Stimulated activated CD8-positive, alpha-beta memory T cell treated with anti-CD3 and anti-CD28 coated beads, Interleukin-7, amount 100 ng/mL, for 24 hours (primary cell): ENCODE measurements at places on chromosomes 5 and 9.

- DNase-seq: no peak
Measured at GRCh38 chr5:109805472-109805871, 115.7 kb downstream of the MAN2A1 start.

- no peak for DNase-seq
Measured at GRCh38 chr5:87433945-87434344, 21.2 kb upstream of the CCNH start.

GRCh38 chr9:13728131-13728530, 448.6 kb upstream of the MPDZ start:
- no peak for DNase-seq

- no peak for DNase-seq
Measured at GRCh38 chr5:168481330-168481788, 4.9 kb upstream of the RARS1 start.

DNA sequence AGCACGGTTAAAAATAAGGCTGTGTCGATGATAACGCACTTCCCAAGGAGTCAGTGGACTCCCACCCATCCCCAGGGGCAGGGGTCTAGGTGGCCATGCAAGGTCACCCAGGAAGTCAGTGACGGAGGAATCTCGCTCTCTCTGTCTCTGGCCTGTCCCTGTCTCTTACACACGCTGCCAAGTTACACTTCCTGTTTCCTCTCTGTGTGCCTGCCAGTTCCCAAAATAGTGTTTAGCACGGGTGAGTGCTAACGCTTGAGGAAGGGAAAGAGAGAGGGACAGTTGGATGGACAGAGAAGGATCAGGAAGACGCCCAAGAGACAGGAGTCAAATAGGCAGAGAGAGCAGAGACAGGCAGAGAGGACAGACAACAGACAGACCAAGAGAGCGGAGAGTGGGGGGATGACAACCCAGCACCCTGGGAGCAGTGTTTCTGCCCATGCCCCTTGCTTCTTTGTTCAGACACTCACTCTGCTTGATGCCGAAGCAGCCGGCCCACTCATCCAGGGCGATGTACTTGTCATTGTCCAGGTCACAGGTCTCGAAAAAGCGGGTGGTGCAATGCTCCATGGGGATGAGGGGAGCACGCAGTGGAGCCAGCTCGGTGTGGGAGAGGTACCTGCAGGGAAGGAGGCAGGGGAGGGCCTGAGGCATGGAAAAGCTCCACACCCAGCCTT, 23.0 kb downstream of the SPARC start:
- DNase-seq: no peak

DNA sequence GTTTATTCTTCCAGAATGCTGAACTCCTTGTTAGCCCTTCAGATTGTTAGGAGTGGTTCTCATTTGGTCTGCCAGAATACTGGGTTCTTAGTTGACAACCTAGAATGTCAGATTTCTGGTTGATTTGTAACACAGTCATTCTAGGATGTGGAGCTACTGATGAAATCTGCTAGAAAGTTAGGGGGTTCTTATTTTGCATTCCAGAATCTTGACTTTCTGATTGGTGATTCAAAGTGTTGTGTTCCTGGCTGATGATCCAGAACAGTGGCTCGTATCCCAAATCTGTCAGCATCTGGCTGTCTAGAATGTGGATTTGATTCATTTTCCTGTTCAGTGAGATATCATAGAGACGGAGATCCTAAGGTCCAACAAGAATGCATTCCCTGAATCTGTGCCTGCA, 21.9 kb downstream of the PTGS1 start:
- no peak for DNase-seq

GRCh38 chr9:130825351-130825651, 9.8 kb upstream of the ABL1 start:
- no peak for DNase-seq

DNA sequence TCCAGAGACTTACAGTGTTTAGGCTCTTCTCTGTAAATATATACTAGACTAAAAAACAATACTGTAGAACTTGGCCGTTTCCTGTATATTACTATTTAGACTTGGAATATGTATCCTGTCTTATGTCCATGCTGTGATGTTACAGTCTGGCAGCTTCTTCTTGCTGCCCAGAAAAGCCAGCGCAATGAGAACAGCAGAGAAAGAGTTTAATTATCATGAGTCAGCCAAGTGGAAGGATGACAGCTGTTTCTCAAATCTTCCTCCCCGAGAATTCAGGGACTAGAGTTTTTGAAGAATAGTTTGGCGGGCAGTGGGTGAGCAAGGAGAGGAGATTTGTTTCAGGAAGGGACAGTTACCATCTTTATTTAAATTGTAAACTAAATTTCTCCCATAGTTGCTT, 37.5 kb downstream of the NAA35 start:
- DNase-seq: no peak

- no peak for DNase-seq
Measured at GRCh38 chr5:168867241-168867640, 288.1 kb upstream of the PANK3 start.

DNA sequence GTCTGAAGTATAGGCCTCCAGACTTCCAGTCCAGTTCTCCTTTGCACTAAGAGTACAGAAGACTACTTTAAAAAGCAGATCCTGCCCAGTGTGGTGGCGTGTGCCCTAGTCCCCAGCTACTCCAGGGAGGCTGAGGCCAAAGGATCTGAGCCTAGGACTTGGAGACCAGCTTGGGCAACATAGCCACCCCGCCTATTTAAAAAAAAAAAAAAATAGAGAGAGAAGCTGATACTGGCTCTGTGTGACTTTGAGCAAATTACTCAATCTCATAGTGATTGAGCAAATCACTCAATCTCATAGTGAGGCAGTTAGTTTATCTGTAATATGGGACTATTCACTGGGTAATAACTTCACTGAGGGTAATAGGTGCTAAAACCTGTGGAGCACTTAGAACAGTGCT, 43.6 kb upstream of the KDM4C start:
- DNase-seq: no peak

- no peak for DNase-seq
Measured at GRCh38 chr9:123998278-123998925, 13.2 kb upstream of the LHX2 start.

- DNase-seq: no peak
Measured at GRCh38 chr9:20474496-20474895, 147.8 kb downstream of the MLLT3 start.

DNA sequence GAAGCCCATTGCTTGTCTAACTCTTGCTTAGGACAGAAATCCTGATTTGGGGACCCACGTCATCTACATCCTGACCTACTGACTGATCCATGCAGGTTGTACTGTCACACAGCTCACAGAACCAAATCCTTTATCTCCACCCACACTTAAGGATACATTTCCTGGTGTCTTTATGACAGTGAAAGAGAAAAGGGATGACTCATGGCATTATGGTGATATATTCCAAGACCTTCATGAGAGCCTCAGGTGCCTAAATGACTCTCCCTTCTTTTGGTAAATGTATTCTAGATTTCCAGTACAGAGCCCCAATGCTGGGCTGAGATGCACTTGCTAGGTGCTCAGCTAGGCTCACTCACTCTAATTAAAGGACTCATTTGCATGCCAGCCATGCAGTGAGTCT, 26.0 kb upstream of the DMRT2 start:
- no peak for DNase-seq

DNA sequence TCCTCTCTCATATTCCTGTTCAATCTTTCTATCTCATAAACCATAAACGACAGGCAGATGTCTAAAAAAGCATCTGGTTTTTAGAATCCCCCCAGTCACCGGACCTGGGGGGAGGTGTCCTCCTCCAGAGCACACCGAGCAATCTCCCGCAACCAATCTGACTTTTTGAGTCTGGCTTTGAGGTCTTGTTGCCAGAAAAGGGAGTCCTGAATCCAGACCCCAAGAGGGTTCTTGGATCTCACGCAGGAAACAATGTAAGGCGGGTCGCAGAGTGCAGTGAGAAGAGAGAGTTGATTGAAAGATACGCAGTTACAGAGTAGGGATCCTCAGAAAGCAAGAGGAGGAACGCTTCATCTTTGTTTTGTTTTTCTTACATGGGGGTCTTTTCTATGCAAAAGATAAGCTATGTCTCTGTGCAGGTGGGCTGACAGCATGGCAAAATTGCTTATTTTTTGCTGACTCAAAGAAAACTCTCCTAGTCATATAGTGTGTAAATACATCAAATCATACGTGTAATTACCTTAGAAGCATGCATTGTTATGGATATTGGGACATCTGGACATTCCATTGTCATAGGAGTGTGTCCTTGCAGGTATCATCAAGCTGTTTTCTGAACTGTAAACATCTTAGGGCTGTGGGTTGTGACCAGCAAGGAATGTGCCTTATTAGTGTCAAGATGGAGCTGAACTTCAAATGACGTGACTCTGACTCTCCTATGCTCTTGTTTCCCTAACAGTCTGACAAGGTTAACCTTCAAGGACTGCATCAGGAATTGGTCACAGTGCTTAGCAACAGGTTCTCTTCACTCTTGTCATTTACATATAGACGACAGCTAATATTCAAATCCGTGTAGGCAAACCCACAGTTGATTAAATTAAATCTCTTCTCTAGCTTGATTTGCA, 159.3 kb upstream of the DAPK1 start:
- DNase-seq: no peak

GRCh38 chr5:31066655-31067328, 126.7 kb upstream of the CDH6 start:
- no peak for DNase-seq

DNA sequence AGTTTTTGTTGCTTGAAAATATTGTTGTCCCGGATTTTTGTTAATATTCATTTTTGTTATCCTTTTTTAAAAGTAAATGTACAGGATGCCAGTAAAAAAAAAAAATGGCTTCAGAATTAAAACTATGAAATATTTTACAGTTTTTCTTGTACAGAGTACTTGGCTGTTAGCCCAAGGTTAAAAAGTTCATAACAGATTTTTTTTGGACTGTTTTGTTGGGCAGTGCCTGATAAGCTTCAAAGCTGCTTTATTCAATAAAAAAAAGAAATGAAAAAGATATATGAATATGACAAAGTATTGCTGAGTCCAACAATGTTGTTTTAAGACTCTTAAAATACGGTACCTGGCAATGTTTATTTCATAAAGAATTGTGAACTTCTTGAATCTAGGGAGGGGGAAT, 82.9 kb downstream of the PIK3R1 start:
- no peak for DNase-seq

GRCh38 chr5:73796164-73797131, 170.5 kb downstream of the ARHGEF28 start:
- DNase-seq: no peak

GRCh38 chr5:61307611-61308010, 24.4 kb upstream of the ZSWIM6 start:
- DNase-seq: no peak

DNA sequence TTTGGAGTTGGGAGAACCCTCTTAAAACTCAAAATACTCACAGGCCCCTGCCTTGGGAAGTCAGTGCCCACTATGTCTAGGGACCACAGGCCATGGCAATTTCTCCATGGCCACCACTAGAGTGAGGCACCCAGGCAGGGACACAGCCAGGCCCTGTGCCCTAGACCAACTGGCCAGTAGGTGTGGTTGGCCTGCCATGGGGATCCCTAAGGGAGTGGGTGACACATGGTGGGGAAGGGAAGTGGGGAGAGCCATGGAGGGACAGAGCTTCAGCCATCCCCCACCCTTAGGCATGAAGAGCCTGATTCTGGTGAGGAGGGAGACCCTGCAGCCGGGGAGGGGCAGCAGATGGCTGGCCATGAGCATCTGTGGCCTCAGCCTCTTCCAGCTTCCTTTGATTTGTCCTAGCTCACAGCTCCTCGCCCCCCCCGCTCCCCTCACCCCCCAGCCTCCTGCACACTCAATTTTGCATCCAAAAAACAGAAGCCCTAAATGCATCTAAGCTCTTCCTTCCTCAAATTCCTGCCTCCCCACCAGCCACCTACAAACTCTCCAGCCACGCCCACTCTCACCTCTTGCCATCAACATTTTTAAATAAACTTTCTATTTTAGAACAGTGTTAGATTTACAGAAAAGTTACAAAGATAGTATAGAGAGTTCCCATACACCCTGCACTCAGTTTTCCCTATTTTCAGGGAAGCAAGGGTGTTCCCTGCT, 1.6 kb upstream of the DBN1 start:
- DNase-seq: no peak

GRCh38 chr5:143737062-143737461, 74.9 kb upstream of the HMHB1 start:
- DNase-seq: no peak

DNA sequence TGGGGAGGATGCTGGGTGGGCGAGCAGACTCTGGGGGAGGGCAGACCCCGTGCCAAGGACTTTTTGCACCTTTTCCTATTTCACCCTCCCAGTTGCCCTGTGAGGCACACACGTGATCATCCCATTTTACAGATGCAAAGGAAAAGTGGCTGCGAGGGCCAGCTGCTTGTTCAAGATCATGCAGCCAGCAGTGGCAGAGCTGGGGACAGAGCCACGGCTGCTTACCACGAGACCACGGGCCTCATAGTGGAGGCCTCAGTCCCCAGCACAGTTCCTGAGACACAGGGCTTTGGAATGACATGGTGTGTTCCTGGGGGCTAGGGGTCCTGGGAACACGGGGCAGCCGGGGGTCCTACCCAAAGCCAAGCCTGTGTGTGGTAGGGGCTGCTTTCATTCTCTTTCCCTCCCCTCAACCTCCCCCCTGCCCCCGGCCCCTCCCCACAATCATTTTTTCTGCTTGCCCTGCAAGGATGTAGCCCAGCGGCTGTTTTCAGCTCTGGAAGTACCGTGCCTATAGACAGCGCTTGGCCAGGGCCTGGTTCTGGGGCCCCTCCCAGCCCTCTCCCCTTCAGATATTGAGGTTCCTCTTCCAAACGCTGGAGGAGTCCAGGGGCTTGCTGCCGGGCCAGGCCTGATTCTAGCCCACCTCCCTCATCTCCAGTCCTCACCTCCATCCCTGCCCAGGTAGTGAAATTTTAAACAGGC, 58.5 kb upstream of the IER5L start:
- DNase-seq: no peak

DNA sequence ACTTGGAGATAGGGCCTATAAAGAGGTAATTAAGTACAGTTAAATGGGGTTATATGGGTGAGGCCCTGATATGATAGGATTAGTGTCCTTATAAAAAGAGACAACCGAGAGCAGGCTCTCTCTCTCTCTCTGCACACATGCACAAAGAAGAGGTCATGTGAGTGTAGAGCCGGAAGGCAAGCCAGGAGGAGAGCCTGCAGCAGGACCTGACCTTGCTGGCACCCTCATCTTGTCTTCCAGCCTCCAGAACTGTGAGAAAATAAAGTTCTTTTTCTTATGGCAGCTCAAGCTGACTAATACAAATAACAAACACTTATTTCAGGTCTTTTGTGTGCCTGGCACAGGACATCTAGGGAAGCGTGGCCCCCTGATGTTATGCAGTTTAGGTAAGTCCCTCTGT, 62.1 kb downstream of the ARHGAP26 start:
- DNase-seq: no peak

DNA sequence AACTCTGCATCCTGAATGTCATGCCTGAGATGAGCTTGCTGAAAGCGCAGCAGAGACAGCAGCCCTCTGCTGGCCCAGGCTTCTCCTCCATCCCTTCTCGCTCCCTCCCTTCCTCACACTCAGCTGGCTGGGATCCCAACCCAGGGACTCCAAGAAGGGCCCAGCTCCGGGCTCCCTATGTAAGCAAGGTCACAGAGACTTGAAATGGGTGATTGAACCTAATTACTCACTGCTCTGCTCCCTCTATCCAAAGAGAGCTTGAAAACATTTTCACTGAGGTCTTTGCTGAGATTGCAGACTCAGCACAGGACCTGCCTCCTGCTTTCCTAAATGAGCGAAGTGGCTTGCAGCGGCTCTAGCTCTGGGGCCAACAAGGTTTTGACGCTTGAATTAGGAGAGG, 42.8 kb downstream of the RAPGEF1 start:
- no peak for DNase-seq
